Fibroblast of gingiva (primary cell): ENCODE measurements at places on chromosomes 16 and 17.
A peak's percentile ranks its signal among the peaks of the same experiment; 100 is the strongest.

- no peak for DNase-seq
Observed at GRCh38 chr16:88747588-88748301, 37.3 kb downstream of the PIEZO1 start.

DNA sequence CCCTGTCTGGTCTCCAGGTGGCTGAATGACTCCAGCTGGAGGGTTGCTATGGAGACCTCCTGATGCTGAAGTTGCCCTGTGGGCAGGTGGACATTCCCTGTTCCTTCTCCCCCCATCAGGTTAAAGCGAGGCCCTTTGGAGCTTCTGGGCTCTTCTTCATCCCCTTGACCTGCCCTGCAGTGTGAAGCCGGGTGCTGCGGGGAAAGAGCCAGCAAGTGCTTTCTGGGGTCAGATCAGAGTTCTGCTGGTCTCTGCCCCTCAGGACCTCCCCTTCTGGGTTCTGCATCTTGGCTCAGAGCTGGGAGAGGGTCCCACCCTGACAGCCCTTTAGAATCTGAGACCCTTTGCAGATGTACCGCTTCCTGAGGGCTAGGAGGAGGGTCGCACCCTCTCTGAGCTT is 25.1 kb downstream of the NKD1 start:
- no peak for DNase-seq

GRCh38 chr17:6381526-6382465 is 53.1 kb downstream of the AIPL1 start:
- no peak for DNase-seq

DNA sequence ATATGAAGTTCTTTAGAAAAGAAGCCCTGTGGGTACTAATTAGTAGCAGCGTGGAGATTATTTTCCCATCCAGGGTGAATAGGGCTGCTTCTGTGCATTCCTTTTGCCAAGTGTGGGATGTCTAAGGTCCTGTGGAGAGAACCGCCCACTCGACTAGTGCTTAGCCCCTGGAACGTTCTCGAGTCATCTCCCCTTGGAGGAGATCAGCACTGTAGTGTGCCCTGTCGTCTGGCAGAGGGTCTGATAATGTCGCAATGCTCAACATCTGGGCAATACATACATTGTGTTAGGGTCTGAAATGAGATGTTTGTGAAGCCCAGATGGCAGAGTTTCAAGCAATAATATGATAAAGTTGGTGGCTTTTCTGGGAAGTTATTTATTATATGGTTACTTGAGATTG is 64.8 kb downstream of the SPECC1 start:
- DNase-seq: no peak

DNA sequence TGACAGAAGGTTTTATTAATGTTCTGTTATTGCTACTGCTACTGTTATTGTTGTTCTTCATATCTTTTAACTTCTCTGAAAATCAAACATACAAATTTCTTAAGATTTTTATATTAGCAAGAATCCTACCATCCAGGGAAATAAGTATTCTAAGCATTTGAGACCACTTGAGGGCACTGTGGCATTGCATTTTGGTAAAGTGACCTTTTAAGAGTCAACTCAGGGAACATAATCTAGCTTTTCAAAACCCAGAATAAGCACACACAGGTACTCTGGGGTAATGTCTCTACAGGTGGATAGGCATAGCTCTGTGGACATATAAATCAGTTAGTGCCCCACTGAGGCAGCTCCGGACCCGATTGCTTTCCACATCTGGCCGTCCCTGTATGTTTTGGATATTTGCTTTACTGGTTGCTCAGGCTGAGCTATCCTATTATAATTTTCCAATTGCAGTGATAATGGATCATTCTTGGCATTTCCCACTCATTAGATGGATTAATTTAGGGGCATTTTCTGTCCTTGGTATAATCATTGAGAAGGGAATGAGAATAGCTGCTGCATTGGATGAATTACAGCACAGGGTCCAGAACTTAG is 1425.1 kb upstream of the CDH8 start:
- peak; percentile 1 for DNase-seq
